ENCODE measurements at places on chromosomes 3 and 15.

GRCh38 chr3:114213292-114213626, 24.1 kb downstream of the ZNF80 start:
- no peak for DNase-seq

- no peak for DNase-seq
These were observed 52.9 kb downstream of the BSN start for GRCh38 chr3:49607105-49607591.

DNA sequence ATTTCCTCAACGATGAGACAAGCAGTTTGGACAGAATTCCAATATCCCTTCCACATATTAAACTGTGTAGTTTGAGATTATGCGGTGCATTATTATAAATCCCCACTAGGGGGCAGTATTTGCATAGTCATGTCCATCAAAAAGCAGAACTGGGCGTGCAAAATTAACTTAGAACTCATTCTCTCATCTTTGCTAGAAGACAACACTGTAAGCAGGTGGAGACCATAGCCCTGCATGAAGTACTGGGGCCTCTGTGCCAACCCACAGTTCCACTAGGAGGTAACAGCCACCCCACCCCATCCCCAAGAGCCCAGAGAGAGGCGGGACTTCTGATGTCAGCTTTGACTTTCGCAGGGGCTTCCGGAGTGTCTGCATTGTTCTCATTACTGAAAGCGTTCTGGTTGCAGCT, 106.6 kb upstream of the TMC3 start:
- peak; percentile 68 for DNase-seq

DNA sequence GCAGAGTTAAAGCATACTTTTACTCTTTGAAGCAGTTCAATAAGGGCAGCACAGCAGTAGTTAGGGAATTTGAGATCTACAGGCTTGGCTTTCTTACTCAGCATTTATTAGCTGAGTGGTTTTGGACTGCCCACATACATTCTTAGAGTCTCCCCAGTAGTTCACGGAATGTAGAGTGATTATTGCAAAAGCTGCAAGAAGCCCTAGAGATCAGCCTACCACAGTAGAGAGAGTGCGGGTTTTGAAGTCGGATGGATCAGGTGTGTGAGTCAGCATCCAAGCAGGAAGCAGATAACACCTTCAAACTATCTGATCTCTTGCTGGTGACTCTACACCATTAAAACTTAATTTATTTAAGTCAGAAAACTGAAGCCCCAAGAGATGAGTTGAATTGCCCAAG, 171.9 kb downstream of the SYNPR start:
- DNase-seq: no peak

DNA sequence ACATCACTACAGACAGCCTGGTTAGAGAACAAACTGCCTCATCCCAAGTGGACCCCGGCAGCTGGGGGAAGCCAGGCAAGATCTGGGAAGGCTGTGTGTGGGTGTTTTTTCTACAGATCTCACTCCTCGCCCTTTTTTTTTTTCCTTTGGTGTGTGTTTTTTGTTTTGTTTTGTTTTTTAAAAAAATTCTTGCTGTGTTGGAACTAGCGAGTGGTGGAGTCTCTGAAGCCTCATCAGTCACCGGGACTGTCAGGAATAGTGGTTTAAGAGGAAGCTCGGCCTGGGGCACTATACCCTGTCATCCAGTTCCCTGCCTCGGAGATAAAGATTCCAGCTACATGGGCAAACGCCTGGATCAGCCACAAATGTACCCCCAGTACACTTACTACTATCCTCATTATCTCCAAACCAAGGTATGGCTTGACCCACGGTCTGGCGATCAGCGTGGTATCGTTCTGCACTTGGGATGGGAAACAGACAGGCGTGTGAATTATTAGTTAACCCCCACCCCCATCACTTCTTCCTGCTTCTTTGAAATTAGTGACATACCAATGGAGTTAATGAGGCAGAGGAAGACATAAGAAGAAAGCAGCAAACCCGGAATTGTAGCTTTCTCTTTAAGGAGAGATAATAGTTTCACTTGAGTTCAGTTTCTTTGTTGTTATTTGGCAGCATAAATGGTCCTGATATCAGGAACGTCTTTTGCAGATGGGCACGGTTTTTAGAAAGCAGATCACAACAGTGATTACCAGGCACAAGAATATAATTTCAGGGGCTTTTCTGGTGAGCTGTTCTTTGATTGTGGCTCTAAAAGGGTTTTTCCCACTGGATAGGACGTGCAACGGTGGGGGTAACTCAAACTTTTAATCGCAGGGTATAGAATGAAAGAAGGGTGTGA, 722 bp downstream of the RBMS3 start:
- DNase-seq: no peak

DNA sequence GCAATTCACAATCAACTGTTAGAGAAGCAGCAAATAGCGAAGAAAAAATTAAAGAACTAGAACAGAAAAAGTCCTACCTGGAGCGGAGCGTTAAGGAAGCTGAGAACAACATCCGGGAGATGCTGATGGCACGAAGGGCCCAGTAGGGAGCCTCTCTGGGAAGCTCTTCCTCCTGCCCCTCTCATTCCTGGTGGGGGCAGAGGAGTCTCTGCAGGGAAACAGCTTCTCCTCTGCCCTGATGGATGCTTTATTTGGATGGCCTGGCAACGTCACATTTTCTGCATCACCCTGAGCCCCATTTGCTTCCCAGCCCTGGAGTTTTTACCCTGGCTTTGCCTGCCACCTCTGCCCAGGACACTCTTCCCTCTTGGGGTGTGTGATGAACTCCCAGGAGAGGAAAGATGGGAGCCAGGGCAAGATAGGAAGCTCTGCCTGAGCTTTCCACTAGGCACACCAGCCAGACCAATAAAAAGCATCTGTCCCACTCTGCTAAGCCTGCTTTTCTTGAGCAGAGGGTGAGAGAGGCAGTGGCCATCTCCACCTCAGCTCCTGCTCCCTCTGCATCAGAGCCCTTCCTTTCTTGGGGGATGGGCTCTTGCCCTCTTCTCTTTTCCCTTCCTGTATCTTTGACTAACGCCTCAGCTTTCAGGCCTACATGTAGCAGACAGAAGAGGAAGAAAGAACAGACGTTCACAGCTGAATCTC, 39.4 kb downstream of the PPARG start:
- no peak for DNase-seq

GRCh38 chr3:195073866-195074860, 196.8 kb downstream of the XXYLT1 start:
- DNase-seq: no peak

GRCh38 chr3:11244121-11244677, 28.0 kb upstream of the ATG7 start:
- DNase-seq: no peak

DNA sequence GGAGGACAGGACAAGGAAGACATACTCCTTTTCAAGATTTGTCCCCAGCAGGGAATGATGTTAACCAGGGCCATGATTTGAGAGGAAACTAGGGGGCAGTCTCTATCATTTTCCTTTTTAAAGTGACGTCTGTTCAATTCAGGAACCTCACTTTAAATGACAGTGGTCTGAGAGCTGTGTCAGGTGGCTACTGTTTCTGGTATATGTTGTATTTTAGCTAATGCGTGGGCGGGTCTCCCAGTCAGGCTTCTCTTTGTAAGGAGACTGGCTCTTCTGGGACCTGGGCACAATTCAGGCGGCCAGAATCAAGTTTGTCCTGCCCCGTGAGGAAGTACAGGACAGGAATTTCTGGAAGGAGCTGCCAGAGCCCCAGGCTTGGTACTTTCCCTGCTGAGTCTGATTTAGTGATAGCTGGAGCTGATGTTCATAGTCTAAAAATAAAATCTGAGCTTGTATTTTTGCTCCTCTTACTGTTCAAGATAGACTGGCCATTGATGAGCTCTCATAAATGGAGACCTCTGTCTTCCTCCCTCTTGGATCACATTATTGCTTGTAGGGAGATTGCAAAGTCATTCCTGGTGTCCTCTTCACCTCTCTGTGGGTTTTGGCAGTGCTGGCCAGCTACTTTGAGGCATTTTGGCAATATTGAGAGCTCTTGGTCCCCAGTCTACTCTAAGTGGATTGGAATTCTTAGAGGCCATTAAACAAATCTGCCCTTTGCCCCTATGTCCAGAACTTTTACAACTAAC, 25.6 kb downstream of the SQOR start:
- DNase-seq: no peak

DNA sequence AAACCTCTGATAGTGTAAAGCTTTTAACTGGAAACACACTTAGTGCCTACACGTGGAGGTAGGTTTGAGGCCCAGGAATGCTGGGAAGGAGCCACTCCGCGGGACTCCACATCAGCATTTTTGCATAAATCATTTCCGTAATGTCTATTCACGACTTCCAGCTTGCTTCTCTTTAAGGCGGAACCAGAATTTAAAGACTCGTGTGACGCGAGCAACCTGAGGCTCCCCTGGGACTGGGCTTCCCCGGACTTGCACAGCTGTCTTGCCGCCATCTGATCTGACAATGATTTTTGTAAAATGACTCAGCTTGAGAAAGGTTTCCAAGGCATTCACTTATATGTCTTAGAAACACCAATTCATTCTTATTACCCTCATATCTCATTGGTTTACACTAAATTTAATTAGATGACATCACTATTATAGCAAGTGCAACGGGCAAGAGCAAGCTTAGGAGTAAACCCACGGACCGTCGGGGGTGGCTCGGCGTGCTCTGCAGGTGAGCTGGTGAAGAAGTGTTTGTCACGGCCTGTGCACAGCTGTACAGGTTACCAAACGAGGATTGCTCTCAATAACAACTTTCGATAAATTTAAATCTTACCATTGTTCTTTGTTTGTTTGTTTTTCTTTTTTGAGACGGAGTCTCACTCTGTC, 95.2 kb downstream of the CHSY1 start:
- DNase-seq: no peak

DNA sequence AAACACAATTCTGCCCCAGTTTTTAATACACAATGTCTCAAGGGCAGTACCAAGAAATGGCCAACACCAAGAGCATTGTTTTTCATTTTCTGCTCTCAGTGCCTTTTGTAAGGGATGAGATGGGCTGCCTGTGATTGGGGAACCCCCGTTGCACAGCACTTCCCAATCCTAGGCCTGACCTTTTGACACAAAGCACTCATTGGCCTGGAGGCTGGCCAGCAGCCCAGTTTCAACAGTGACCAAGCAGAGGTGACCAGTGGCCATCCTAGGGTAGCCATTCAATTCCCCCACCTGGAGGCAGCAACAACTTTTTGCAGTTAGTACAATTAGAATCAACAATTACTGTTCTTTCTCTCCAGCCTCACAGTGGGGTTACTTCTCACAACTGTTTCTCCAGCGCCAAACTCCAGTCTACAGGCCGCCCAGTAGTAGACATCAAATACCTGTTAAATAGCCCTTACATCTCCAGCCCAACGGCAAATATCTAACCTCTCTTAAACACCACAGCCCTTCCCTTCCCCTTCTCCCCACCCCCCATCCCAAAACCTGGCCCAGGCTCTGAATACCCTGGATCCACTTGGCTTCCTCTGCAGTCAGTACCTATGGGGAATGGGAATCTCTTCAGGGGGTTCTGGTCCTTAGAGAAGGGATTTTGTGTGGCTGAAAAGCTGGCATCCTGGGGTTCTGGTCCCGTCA, 8.9 kb upstream of the LRRC2 start:
- DNase-seq: no peak

GRCh38 chr3:190024912-190025311, 95.8 kb downstream of the P3H2 start:
- DNase-seq: no peak

DNA sequence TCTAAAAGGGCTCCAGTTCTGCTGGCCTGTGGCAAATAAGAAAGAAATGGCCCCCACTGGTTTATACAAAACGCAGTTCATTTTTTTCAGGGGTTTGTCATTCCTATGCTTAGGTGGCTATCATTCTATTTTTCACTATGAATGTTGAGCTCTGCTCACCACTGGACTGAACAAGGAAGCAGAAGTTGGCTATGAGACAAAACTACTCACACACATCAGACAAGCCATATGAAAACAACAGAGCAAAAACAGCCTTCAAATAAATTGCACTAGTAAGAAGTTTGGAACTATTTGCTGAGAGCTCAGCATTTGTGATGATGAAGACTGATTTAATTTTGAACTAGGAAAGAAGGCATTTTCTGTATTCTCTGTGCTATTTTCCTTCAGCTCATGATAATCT, 328.5 kb downstream of the MECOM start:
- no peak for DNase-seq

GRCh38 chr15:28786521-28786920, 61.9 kb downstream of the GOLGA6L7 start:
- DNase-seq: no peak

GRCh38 chr15:40872791-40873693, 992 bp downstream of the RHOV start:
- DNase-seq: no peak

DNA sequence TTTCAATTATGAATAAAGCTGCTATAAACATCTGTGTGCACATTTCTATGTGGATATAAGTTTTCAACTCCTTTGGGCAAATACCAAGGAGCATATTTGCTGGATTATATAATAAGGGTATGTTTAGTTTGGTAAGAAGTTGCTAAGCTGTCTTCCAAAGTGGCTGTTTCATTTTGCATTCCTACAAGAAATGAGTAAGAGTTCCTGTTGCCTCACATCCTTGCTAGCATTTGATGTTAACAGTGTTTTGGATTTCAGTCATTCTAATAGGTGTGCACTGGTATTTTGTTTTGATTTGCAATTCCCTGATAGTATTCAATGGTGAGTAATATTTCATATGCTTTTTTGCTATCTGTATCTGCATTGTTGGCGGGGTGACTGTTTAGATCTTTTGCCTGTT, 120.7 kb upstream of the MDFIC2 start:
- no peak for DNase-seq

GRCh38 chr3:56856752-56857151, 55.0 kb upstream of the ARHGEF3 start:
- DNase-seq: no peak

- no peak for DNase-seq
These were observed 625.8 kb downstream of the OTOL1 start for GRCh38 chr3:162122405-162122804.

- no peak for DNase-seq
These were observed 40.1 kb upstream of the NR2C2 start for GRCh38 chr3:14907043-14907966.

DNA sequence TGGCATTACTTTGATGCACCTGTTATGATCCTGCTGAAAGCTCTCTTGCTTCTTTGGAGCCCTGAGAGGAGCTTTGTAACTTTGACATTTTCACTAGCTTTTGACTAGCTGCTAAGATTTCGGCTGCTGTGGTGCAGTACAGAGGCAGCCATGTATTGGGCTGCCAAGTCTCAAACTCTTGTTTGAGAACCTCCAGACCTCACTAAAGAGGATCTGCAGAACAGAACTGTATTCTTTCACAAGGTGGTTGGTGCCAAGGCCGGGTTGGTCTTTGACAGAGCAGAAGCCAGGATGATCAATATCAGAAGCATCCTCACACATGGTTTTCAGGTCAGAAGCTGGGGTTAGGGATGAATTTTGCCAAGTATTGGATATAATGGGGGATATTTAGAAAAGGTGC, 34.6 kb upstream of the GOLGA8B start:
- no peak for DNase-seq

- DNase-seq: no peak
These were observed 519 bp downstream of the ASB7 start for GRCh38 chr15:100602823-100603393.

GRCh38 chr3:36562945-36563344, 182.6 kb downstream of the STAC start:
- no peak for DNase-seq

Measured in NCI-H1417 (cell line).